Fibroblast of skin of scalp (primary cell): ENCODE measurements at places on chromosomes 1 and 21.

- DNase-seq: no peak
These were observed 829 bp downstream of the ALX3 start for GRCh38 chr1:110069404-110070281.

DNA sequence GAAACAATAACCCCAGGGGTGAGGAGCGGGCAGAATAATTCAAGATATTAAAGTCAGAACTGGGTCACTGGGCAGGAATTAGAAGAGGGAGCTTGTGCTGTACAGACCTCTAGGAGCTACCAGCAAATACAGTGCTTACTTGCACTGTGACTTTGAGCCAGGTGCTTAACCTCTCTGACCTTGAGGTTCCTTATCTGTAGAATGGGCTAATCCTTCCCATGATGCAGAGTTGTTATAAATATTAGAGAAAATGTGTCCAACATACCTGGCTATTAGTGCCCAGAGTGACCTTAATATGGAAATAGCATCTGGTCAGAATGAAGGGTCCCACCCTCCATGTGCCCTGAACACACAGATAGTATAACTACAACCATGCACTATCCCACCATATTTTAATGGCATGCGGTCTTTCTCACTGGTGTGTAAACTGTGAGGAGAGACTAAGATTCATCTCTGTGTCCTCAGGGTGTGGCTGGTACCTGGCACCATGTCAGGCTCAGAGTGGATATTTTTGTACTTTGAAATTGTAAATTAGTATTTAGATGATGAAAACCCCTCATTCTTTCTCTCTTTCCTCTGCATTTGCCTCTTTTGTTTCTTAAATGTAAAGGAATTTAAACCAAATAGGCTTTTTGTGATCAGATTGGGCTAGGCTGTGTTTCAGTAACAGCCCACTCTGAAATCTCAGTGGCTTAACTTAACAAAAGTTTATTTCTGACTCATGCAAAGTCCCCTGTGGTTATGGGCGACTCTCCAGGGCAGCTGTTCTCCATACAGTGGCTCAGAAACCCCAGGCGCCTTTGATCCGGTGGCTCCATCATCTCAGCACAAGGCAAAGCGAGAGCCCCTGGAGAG is 60.0 kb upstream of the ROR1 start:
- DNase-seq: peak; percentile 88

GRCh38 chr1:218330043-218330623 is 15.0 kb upstream of the TGFB2 start:
- DNase-seq: peak; percentile 49

DNA sequence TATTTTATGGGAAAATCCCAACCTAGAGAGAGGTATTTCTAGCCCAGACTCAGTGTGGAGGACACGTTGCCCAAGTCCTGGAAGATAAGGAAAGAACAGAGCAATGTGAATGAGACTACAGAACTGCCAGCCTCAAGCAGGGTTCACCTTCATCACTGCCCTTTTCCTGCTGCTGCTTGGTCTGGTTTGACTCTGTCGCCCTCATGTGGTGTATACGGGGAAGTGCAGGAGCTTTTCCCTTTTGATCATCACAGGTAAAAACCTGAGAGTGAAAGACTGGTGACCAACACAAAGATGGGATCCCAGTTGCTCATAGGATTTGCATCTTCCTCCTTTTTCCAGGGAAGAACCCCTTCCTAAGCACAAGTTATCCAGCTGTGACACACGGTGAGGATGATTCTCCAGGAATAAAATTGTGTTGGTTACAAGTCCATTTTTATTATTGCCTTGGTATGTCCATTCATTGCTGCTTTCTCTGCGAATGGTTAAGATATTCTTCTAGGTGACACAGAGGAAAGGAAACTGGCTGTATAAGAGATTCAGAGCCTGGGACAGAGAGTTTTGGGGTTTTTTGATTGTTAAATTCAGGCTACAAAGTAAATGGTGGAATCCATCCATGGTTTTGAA is 89.5 kb upstream of the CD53 start:
- DNase-seq: peak; percentile 35

- no peak for DNase-seq
These were observed 3.0 kb downstream of the BRDT start for GRCh38 chr1:91952187-91952586.

DNA sequence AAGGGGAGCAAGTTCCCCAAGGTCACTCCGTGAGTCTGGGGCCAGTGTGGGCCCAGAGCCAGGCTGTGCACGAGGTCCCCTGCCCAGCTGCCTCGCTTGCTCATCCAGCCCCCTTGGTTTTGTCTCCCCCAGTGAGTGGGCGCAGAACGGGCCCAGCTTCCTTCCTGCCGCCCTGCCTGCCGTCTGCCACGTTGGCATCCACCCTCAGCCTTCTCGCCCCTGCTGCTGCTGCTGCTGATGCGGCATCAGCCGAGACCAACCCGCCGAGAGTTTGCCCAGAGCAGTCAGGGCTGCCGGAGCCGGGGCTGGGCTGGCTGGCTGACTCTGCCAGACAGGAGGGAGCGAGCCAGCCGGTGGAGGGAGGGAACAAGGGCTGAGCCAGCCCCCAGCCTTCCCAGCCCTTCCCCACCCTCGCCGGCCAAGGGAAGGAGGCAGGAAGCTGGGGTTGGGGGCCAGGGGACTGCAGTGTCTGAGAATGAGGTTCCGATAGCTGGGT is 31.4 kb upstream of the WASF2 start:
- no peak for DNase-seq

GRCh38 chr1:111347026-111347425 is 56.4 kb downstream of the CHIA start:
- DNase-seq: no peak

DNA sequence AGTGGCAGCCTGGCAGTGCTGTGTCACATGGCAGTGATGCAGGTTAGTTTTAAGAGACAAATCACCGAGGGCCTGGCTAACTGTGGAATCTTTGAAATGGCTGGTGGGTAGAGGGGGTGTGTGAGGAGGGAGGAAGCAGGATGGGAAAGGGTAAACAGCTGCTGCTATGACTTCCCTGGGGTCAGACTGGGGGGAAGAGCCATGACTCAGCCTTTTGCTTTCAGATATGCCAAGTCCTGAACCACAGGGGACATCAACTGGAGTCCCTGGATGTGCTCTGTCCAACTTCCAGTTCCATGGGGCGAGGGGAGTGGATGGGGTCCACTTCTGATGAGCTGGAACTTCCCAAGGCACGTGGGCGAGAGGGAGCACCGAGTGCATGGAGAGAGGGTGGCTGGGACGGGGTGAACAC is 121.1 kb upstream of the ADAR start:
- DNase-seq: peak; percentile 62

- no peak for DNase-seq
These were observed 4.2 kb downstream of the RASSF5 start for GRCh38 chr1:206511362-206512057.

DNA sequence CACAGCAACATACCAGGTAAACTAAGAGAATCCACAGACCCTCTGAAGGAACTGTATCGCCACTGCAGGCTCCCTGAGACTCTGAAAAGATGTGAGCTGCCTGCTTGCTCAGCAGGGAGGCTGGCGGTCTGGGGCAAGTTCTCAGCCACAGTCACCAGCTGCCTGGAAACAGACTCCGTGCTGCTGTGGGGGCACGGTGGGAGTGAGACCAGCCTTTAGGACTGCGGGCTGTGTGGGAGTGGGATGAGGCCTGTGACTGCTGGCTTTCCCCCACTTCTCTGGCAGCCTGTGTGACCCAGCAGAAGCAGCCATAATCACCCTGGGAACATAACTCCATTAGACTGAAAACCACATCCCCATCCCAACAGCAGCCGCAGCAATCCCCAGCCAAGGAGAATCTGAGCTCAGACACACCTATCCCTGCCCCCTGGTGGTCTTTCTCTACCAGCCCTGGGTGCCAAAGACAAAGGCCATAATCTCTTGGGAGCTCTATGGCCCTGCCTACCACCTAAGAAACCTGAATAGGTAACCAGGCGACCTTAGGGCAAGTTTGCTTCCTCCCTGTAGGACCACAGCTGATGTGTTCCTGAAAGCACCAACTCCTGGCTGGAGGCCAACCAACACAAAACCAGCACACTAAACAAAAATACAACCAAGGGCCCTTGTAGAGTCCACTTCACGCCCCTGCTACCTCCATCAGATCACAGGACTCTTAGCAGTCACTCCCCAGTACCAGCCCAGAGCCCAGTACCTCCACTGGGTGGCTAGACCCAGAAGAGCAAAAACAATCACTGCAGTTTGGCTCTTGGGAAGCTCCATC is 151.5 kb downstream of the SMYD3 start:
- DNase-seq: peak; percentile 46

DNA sequence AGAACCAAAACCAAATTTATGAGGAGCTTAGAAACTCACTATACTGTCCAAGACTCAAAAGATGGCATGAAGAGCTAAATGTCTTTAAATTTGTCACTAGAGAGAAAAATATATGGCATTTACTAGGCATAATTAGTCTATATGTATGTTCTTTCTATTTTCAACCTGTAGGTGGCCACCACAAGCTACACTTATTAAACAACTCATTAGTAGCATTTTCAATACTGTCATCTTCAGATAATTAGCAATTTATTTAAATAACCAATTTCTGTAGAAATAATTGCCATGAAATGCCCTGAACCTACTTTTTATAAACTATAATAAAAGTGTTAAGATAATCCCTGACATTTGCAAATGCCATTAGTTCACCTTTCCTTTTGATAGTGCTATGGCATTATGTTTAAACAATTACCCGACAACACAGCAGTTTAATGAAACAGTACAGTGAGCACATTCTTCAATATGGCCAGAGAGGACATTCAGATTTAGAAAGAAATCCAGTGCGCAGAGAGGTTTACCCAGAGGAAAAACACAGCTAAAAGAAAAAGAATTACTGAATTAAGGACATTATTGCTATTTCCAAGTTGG is 522.5 kb downstream of the PTBP2 start:
- peak; percentile 26 for DNase-seq

DNA sequence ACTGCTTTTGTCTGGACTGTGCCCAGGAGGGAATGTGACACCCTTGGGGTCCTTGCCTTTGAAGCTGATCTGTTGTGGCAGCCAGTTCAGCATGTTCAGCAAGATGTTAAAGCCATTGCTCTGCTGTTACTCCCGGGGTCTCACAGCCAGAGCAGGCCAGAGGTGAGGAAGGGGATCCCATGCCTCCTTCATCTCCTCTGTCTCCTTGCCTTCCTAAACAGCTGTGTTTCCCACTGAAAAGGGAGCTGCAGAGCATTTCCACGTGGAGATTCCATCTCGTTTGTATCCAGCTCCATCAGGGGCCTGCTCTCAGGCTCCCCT is 135.8 kb upstream of the COL6A1 start:
- DNase-seq: no peak

GRCh38 chr1:227317011-227317451 is 1.3 kb downstream of the CDC42BPA start:
- DNase-seq: peak; percentile 30

DNA sequence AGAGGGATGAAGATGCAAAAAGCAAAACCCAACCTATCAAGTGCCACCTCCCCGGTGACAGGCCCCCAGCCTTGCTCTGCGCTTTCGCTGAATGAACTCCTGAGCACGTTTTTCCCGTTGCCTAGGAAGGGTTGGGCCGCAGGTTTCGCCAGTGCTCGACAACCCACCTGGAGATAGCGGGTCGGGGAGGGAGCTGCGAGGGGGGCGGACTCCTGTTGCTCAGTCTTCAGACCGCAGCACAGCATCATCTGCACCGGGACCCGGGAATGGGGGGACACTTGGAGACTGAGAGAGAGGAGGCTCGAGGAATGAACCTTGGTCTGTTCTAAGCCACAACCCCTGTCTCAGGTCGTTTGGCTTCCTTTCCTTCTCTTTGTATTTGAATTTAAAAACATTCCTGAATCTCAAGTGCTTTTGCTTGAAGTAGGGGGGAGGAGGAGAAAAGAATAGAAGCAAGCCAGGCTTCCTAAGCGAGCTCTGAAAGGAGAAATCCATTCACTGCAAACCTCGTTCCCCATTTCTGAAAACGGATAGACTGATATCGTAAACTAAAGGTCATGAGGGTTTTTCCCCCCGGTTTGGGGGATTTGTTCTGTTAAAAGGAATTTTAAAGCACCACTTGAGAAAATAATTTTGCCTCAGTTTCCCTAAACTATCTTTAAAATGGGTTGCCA is 1.2 kb downstream of the AK5 start:
- no peak for DNase-seq

DNA sequence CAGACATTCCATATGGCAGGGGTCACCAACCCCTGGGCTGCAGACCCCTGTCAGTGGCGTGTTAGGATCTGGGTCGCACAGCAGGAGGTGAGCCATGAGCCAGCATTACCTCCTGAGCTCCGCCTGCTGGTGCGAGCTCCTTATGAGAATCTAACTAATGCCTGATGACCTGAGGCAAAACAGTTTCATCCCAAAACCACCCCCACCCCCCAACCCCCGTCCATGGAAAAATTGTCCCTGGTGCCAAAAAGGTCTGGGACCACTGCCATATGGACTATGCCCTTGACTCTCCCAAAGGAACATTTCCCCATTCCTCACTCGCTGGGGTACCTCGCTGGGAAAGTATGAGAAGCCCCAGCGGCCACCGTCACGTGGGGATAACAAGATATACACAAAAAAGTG is 6.4 kb upstream of the CPT2 start:
- no peak for DNase-seq

DNA sequence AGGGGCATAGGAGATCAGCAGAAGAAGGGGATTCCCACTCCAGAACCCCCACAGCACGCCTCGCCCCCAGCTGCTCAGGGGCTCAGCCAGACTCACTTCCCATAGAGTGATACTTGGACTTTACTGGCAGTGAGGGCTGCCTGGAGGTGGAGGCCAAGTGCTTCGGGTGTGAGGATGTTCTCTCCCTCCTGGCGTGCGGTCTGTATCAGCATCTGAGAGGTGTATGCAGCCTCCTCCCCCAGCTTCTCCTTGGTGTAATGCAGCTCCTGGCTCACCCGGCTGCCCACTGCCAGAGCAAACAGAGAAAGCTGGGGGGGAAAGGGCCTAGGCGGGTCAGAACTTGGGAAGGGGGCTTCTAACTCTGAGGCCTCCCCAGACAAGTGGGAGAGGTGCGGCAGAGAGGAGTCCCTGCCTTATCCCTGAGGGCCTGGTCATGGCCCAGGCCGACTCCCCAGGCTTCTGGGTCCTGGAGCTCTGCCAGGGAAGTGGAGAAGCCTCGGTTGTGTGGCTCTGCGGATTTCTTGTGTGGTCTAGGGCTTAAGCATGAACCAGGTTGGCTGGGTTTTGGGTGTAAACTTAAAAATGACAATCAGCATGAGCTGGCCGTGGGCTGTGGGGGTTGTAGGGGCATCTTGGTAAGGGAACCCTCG is 10.9 kb downstream of the PTCH2 start:
- no peak for DNase-seq

DNA sequence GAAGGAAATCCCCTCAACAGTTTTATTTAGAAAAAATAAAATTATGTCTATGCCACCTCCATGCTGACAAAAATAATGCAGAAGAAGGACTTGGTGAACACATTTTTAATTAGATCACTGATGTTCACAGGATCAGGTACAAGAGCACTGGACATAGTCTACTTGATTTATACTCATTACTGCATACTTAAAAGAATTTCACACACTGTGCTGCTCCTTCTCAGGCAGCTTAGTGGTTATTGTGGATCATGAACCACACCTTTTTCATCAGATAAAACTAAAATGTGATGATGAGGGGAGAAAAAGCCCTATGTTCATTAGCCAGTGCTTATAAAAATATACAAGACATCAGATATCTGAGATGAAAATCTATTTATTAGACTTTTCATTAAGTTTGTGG is 103.3 kb upstream of the DPH5 start:
- DNase-seq: no peak

- DNase-seq: no peak
These were observed at the start of gene DAB1 for GRCh38 chr1:57423656-57424211. DAB1 (minus strand) TSS chr1:57424060; CDS start chr1:57291030, 133,030 bp downstream.
